ENCODE measurements at places on chromosomes 1 and 21. TPM values are rescaled to one million over a fixed set of nuclear protein-coding genes. Genes with fewer than 3 reads are reported as not detected.

MCOLN3 gene
- total RNA-seq, result 1.0 TPM

ECM1 gene
- 20.5 TPM for total RNA-seq

HSD3B2 gene
- not detected for total RNA-seq

RAP1GAP gene
- 36.0 TPM for total RNA-seq

TMCO1 gene
- 49.0 TPM for total RNA-seq

CLEC20A gene
- 0.33 TPM for total RNA-seq

DARS2 gene
- total RNA-seq, result 12.9 TPM

PLA2G2C gene
- not detected for total RNA-seq

KAZN gene
- 11.0 TPM for total RNA-seq

SRGAP2B gene
- total RNA-seq, result 9.5 TPM

SLC2A5 gene
- 0.51 TPM for total RNA-seq

PADI2 gene
- total RNA-seq, result 9.3 TPM

YOD1 gene
- total RNA-seq, result 4.6 TPM

C1orf21 gene
- 2.9 TPM for total RNA-seq

CNTN2 gene
- not detected for total RNA-seq

All from mesangial cell (primary cell).